Activated CD4-positive, alpha-beta T cell treated with anti-CD3 and anti-CD28 coated beads, Interleukin-2, amount 10 ng/mL, durations not matched to agents 24 days and 14 days (primary cell): ENCODE measurements at places on chromosomes 4 and X. TPM values are rescaled to one million over a fixed set of nuclear protein-coding genes. Genes with fewer than 3 reads are reported as not detected.

The CHM gene
- total RNA-seq: 13.6 and 16.7 TPM in 2 replicates

DNA sequence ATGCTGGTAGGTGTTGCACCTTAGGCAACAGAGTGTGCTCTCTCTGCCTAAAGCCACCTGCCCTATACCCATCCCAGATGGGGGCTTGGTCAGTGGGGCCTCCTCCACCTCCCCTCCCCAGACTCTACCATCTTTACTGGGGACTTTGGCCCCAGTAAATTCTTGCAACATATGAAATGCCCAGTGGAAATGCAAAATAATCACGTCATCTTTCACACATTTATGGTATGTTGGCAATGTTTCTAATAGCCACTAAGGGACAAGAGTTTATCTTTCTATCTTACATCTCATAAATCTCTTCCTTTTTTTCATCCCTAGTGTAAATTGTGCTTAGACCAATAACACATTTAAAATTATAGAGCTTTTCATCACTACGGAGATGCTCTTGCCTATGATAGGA is 103.0 kb upstream of the MAML3 start:
- no peak for DNase-seq

- DNase-seq: no peak
Measured at GRCh38 chrX:101729986-101730385, 70.3 kb upstream of the ARMCX2 start.

DNA sequence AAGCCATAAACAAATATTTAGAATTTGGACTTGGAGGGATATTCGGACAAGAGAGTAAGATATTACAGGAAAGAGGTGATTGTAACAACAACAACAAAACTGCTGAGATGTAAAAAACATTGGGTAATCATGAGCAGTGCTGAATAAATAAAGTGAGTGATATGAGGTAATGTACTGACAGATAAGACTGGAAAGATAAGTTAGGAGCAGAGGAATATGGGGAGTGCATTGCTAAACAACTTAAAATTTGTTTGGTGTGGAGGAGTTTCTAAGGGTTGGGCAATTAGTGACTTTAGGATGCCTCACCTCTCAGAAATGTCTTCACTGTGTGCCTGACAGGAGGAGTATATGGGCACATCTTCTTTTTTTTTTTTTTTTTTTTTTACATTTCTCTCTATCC is 637.8 kb upstream of the GRIA3 start:
- no peak for DNase-seq
